ENCODE measurements at places on chromosomes 2 and 18.

GRCh38 chr2:199734011-199734410 is 117.0 kb downstream of the FTCDNL1 start:
- no peak for DNase-seq

DNA sequence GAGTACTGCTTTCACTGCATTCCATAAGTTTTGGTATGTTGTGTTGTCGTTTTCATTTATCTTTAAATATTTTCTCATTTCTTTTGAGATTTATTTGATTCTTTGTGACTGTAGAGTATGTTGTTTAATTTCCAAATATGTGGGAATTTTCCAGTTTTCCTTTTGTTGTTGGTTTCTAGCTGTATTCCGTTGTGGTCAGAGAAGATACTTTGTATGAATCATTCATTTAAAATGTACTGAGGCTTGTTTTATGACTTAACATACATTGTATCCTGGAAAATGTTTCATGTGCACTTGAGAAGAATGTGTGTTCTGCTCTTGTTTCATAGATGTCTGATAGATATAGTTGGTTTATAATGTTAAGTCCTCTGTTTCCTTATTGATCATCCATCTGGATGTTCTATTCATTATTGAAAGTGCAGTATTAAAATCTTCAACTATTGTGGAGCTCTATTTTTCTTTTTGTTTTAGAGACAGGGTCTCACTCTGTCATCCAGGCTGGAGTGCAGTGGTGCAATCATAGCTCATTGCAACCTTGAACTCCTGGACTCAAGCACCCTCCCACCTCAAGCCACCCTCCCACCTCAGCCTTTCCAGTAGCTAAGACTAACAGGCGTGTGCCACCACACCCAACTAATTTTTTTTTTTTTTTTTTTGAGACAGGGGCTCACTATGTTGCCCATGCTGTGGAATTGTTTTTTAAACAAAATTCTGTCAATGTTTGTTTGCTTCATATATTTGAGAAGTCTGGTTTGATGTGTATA is 96.8 kb downstream of the TAF4B start:
- DNase-seq = no peak

- no peak for DNase-seq
Measured at GRCh38 chr2:149423630-149424029, 93.2 kb downstream of the LYPD6 start.

DNA sequence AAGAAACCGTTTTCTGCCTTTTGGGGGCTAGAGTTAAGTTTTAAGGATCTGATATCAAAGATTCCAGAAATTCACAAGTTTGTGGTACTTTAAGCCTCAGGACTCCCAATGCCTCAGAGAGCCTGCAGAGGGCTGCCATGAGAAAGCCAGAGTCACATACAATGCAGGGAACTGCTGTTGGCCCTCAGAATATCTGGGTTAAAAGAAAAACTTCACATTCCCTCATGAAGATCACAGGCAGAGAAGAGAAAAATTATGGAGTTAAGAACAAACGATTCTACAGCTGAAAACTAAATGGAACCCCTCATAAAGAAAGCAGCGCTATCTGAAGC is 39.5 kb downstream of the HDAC4 start:
- DNase-seq = no peak

DNA sequence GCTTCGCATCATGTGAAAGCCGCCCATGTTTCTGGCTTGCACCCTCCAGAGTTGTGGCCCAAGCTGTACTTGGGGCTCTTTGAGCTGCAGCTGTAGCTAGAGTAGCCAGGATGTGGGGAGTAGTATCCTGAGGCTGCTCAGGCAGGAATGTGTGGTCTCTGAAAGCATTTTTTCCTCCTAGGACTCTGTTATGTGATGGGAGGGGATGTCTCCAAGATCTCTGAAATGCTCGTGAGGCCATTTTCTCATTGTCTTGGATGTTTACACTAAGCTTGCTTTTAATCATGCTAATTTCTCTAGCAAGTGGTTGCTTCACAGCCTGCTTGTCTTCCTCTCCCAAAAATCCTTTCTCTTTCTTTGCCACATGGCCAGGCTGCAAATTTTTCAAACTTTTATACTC is 687.6 kb downstream of the DCDC2C start:
- no peak for DNase-seq

GRCh38 chr2:425947-426346 is 138.1 kb upstream of the ALKAL2 start:
- DNase-seq = no peak

- DNase-seq = no peak
Measured at GRCh38 chr2:217656316-217656715, 346.5 kb downstream of the TNS1 start.

- DNase-seq = no peak
Measured at GRCh38 chr18:68992719-68993482, 195.0 kb downstream of the CCDC102B start.

DNA sequence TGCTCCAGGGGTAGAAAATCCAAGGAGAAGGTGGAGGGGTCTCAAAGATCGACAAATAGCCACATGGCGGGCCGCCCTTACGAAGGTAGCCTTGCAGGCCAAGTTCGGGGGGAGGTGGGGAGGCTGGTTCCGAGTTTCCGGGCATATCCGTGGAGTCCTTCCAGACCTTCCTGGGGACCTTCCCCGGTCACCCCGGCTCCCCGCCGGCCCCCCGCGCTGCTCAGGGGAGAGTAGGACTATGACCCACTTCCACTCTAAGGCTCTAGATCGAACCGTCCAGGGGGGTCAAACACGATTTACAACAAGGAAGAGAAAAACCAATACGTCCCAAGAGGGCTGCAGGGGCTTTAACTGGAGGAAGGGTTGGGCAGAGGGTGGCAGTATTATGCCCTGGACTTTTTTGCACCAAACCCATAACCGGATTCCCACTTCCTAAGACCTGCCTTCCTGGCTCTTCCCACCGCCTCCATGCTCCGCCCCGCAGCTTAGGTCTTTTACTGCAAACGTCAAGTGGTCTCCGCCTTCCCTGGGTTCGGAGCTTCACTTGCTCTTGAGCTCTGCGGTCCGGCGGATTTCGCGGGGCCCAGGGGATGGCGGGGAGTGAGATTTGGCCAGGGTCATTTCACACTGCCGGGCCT is 779 bp upstream of the LYPD6 start:
- DNase-seq = no peak

DNA sequence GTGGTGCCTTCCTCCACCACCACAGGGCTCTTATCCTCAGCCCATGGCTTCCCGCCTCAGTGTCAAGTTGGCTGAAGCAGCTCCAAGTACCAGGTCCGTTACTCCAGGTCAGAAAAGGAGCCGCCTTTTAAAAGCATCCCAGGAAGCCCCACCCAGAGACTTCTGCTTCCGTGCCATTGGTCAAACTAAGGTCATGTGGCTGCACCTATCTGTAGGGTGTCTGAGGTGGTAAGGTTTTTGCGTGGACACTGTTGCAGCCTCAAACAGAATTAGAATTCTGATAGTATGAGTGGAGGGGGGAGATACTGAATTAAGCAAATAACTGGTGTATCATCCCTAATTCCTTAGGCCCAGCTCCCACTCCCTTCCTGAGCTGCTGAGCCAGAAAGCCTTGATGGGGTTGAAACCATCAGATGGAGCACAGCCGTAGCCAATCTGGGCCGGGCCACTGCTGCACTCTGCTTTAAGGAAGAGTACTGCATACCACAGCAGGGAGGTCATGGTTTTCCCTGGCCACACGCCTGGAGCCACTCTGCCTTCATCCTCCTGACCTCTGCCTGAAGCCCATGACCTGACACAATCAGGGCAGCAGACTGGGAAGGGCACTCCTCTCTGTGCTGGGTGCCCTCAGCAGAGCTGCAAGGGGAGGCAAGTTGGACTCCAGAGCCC is 8.4 kb downstream of the TMEM247 start:
- DNase-seq = no peak

- no peak for DNase-seq
Measured at GRCh38 chr2:117065912-117066311, 748.6 kb upstream of the DDX18 start.

- no peak for DNase-seq
Measured at GRCh38 chr2:102252236-102252635, 59.1 kb upstream of the IL1RL1 start.

GRCh38 chr2:215189393-215189792 is 51.0 kb upstream of the ABCA12 start:
- no peak for DNase-seq

DNA sequence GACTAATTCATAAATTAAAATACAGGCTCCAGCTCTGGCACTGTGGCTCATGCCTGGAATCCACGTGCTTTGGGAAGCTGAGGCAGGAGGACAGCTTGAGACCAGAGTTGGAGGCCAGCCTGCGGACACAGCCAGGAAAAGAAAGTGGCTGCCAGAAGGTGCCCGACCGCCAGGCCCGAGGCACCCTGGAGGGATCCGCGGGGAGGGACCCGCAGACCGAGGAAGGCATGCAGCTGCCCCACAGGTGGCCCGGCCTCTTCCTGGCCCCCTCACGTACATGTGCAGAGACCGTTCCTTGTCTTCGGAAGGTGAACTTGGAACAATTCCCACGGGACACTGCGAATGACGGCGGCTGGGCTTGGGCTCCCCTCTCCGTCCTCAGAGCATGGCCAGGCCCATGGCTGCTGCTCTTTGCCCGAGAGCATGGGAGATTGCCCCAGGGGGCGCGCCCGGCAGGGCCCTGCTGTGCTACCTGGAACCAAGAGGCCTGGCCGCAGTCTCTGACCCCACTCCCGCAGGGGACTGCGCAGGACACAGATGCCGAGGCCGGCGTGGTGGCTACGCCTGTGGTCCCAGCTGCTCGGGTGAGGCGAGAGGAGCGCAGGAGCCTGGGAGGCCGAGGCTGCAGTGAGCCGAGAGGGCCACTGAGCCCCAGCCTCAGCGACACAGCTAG is 55.6 kb upstream of the IMP4 start:
- DNase-seq = no peak

- DNase-seq = no peak
Measured at GRCh38 chr2:219344751-219345430, 12.3 kb upstream of the RESP18 start.

DNA sequence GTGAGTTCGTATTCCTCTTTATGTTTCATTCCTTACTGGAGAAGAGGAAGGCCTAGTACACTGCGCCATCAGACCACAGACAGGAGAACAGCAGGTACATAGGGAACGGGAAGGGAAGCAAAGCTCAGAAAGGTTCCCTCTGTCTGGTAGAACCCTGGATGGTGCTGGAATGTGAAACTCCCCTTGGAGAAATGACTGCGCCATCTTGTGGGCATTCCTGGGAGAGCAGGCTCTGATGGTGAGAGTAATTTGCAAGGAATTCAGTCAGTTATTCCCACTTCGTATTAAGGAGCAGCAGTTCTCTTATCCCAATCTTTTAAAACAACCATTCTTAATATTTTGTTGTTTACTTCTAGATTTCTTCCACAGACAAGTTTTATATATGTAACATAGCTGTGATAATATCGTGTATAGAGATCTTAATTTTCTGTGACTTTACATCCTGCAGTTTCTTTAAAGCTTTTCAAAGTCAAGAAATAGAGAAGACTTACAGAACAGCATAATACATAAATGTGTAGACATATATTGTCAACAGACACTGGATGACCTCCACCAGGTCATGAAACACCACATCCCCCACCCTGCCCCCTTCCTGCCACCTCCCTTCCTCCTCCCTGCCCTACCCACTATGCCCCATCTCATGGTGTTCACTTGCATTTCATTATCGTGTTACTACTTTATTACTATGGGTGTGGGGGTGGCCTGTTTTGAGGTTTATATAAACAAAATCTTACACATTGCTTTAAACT is 83.9 kb downstream of the ARHGEF4 start:
- peak; percentile 49 for DNase-seq

GRCh38 chr2:171225302-171225980 is 64.7 kb upstream of the TLK1 start:
- no peak for DNase-seq

GRCh38 chr2:104850361-104851290 is 3.3 kb upstream of the POU3F3 start:
- DNase-seq = no peak

DNA sequence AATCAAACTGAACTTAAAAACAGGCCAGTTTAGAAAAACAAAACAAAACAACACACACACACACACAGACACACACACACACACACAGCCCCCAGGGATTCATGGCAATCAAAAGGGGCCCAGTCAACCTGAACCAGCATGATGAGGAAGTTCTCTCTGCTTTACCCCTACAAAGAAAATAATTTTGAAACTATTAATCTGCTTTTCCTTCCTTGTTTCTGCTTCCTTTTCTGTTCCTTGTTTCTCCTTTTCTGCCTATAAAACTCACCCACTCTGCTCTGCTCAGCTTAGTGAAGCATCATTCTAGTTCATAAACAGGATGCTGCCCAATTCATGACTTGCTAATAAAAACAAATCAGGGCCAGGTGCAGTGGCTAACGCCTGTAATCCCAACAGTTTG is 203.1 kb downstream of the RAB3GAP1 start:
- no peak for DNase-seq

DNA sequence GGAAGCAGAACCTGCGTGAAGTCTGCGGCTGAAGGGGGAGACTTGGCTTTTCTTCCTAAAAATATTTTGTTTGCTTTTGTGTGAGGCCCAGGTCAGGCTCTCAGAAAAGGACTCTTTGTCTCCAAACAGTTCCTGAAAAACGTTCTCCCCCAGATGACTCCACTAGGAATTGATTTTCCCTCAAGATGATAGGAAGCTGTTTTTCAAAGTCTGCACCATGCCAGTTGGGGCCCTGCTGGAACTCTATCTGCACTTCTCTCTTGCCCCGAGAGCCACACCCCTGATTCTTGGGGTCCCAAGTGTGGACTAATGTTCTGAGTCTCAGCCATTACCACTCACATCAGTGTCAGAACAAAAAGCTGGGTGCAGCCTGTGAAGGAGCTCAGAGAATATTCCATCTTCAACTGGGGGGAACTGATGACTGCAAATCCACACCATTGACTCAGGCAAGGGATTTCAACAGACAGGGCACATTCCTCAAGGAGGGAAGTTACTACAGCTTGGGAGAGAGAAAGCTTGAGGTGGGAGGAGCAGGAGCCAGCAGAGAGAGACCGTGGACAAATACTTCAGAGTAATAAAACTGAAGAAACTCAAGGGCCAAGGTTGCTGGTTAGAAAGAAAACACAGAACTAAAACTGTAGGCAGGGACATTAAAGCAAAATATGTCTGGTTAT is 768.3 kb downstream of the RNF144A start:
- no peak for DNase-seq

DNA sequence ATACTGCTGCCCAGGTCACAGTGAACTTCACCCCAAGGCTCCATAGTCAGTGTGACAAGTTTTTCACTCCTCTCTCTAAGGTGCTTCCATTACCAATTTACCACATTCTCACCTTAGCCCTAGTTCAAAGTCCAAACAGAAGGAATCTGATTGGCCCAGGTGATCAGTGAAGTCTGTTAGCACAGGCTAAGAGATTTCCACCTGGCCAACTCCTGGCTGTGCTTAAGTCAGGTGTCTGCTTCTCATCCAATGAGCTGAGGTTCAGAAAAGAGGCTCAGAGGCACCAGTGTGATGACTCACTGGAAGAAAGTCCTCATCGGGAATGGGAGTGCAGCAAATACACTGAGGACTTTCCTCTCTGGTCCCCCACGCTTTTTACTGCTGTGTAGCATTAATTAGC is 164.4 kb upstream of the MGAT5 start:
- DNase-seq = no peak

- DNase-seq = no peak
Measured at GRCh38 chr2:15367715-15368114, 193.4 kb downstream of the NBAS start.

GRCh38 chr2:18301421-18302139 is 258.9 kb downstream of the RDH14 start:
- no peak for DNase-seq
